CD4-positive, alpha-beta T cell treated with Interleukin-15 for 4 hours (primary cell): ENCODE measurements at places on chromosomes 7 and 10.

GRCh38 chr7:57789130-57789529 is 339.2 kb downstream of the ZNF716 start:
- DNase-seq = no peak

DNA sequence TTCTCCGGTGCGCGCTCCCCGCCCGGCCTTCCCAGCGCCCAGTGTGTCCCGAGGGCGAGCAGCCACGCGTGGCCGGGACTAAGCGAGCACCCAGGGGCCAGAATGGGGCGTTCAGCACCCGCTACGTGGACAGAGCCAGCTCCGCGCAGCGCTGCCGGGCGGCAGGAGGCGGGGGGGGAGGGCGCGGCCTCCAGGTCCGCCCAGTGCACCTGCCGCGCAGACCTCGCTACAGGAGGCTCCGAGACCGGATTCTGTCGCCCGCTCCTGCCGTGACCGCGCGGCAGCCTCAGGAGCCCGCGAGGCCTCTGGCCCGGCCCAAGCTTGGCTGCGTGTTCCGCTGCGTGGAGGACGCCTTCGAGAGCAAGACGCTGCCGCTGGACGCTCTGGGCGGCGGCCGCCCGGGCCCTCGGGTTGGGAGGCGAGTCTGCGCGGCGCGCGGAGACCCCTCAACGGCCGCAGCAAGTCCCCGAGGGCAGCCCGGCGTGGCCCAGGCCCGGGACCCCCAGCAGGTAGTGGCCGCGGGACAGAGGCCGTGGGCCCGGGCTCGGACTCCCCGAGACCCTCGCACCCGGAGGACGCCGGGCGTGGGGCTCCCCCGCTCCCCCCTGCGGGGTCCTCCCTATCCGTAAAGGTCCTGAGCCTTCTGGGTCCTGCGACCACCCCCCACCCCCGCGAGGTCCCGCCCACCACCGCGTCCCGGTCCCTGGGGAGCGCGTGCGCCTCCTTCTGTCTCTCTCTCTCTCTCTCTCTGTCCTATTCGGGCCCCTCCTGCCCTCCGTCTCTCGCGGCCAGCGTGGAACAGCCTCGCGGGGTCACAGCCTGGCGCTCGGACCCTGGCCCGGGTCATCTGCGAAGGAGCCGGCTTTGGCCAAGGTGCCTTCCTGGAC is 904 bp upstream of the DPYSL4 start:
- DNase-seq = peak; percentile 28

DNA sequence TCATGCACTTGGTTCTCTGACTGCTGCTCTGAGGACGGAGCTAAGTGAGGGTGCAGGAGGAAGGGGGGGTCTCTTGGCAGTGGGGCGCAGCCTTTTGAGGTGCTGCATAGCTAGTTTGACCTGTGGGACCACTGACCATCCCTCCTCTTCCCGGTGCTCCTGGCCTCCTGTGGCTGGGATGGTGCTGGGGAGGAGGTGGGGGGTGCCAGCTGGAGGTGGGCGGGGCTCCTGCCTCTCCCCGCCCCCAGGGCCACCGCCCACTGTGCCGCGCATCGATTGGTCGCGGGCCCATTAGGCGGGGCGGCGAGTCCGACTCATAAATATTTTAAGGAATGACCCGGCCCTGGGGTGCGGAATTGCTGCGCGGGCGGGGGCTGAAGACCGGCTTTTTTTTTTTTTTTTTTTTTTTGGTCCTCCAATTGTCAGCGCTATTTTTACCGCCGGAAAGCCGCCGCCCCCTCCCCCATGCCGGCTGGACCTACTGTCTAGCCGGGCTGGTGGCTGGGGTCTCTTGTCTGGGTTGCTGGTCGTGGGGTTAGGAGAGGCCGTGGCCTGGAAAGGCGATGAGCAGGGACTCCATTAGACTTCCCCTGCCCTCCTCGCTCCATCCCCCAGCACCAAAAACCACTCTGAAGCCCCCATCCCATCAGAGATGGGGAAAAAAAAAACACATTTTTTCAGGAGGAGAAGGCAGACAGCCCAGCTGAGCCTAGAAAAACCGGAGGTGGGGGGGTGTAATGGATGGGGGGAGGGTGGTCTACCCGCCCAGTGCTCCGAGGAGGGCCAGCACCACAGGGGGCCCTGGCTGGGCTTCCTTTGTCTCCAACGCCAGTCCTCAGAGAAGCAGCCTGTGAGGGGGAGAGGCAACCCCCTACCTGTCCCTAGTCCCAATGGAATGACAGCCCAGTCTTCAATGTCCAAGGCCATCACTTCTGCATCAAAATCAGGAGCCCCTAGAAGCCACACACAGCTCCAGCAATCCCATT is 6.4 kb downstream of the SH2B2 start:
- DNase-seq = no peak

DNA sequence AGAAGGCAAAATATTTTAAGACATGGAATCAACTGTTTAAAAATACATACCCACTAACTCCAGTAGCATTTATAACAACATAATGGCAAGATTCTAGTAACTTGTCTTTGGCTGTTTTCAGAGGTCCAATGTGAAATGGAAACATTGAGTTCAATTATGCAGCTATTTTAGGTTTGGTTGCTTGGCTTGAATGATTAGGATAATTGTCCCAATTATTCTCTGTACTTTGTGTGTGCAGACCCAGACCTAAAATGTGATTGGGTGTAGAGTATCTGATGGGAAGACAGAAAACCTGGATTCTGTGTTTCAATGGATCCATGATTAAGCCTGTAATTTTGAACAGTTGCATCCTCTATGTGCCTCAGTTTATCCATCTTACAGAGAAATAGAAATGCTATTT is 392.7 kb upstream of the NFE2L3 start:
- DNase-seq = no peak

DNA sequence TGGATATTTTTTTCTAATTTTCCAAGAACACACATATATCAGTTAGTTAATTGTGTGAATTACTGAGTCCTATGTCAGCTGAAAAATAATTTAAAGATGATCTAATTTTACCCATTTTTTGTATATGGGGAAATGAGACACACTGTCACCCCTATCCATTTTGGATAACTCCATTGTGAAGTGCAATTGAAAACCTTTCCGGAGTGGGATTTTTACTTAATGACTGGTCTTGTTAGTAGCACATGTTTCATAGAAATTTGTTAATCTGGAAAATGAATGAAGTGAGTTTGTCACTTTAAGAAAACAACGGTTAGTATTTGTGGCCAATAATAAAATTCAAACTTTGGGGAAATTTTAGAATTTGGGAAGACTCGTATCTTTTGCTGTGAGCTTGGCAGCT is 2.0 kb downstream of the GARS1 start:
- DNase-seq = no peak

- DNase-seq = no peak
Measured at GRCh38 chr10:49106451-49106850, 8.9 kb downstream of the VSTM4 start.

DNA sequence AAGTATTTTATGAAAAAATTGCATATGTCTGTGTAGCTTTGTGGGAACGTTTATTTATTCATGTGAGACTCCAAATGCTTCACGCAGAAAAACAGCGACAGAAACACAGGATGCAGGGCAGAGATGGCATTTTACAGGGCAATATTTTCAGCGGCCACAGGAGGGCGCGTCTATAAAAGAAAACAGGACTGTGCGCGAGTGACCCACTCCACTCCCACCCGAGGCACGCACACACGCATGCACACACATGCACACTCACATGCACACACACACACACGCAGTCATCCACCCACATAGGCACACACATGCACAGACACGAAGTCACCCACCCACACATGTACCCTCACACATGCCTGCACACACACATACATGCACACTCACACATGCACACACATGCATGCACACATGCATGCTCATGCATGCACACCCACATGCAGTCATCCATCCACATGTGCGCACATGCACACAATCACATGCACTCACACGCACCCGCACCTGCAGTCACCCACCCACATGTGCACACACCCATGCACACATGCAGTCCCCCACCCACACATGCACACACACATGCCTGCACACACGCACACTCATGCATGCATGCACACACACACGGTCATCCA is 96.3 kb downstream of the DNAJB6 start:
- DNase-seq = peak; percentile 48

DNA sequence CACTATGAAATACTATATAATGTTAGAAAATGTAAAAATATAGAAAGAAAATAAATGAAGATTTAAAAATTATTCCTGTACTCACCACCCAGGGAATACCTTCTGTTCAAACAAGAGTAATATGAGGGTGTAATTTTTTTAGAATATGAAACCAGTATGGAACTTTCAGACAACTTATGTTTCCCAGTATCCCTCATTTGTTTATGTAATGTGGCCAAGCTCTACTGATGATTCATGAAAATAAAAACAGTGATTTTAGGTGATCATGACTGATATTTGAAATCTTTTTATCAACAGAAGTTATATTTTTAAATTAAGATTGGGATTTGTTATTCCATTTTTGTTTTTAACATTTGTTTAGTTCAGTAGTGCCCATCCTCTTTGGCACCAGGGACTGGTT is 18.8 kb downstream of the SLK start:
- no peak for DNase-seq

GRCh38 chr7:133674079-133674763 is 421.3 kb downstream of the EXOC4 start:
- DNase-seq = no peak

DNA sequence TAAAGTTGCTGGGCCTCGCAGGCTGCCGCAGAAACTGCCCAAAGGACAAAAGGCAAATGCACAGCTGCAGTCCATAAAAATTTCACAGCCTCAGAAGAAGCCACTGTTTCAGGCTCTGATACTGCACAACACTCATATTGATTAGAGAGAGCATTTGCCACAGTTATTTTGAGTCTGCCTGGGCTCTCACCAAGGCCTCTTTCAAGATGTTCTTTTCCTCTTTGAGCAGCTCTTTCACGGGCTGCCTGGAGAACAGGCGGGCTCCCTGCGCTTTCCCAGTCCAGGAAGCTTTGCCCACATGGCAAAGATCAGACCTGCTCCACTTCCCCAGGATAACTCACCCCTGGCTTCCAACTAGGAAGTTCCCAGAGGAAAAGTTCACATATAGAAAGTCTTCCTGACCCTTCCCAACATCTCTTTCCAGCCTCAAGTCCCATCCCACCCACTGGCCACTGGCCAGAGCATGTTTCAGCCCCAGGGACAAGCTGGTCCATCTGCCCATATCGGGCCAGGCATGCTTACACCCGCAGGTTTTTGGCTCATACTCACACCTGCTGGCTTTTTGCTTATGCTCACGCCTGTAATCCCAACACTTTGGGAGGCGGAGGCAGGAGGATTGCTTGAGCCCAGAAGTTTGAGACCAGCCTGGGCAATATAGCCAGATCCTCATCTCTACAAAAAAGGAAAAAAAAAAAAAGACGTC is 3.3 kb downstream of the SLIT1 start:
- no peak for DNase-seq

- no peak for DNase-seq
Measured at GRCh38 chr7:21450941-21451340, 23.1 kb downstream of the SP4 start.

GRCh38 chr7:25012254-25012653 is 32.3 kb upstream of the OSBPL3 start:
- no peak for DNase-seq

DNA sequence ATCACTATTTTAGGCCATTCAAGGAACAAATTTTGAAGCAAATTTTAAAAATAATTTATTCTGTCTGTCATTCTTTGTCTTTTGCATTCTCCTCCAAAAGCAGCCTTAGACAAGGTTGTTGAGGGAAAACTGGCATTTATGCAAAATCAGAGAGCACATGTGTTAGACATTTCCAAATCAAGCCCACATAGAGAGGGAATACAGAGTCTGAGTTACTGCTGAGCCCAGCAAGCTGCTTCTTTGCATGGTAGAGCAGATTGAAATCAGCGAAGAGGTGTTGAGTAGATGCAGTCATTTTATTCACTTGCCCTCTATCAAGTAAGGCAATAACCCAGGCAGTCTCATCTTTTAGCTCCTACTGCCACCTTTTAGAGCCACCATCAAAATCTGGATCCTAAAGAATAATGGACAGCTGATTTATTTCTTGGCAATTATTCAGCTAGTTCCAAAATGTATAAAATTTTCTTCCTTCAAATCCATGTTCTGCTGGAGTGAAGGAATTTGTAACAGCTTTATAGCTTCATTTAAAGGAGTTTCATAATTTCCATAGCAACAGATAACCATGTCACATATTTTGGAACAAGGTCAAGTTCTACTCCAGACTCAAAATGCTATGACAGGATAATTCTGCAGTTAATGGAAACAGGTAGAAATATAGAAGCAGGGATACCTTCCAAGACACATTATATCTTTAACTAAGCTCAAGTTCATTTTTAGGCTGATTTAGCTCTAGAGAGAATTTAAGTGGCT is 7.3 kb upstream of the PCDH15 start:
- no peak for DNase-seq

DNA sequence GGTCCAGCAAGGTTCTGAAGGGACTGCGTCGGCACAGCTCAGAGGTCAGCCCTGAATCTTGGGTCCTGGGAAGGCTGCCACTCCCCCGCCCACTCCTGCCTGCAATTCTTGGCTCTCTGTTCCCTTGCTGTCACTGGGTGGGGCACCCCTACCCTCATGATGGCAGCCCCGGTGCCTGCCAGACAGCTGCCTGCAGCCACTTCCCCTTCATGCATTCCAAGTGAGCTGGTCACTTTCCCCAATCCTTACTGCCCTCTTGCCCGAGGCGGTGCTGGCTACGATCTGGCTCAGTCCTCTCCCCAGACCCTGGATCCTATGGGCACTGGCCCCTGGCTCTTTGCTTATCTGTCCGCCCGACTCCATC is 14.2 kb downstream of the MYL10 start:
- no peak for DNase-seq

- no peak for DNase-seq
Measured at GRCh38 chr7:19030281-19030680, 87.2 kb downstream of the TWIST1 start.

- DNase-seq = no peak
Measured at GRCh38 chr10:5469353-5470061, 29.9 kb downstream of the CALML5 start.

GRCh38 chr7:39300276-39300675 is 265.9 kb upstream of the YAE1 start:
- no peak for DNase-seq

DNA sequence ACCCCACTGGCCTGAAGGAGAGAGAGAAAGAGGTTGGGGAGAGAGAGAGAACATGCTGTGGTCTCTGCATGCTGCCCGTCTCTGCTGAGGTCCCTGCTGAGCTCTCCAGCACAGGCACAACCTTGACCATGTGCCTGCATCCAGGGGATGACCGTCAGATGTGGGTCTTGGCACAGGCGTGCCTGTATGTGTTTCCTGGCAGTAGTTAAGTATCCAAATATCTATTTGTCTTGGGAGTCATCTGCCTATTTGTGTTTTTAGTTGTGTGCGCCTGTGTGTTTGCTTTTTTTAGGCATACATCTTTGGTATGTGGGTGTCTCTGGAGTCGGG is 1.9 kb upstream of the UNC5B start:
- DNase-seq = no peak

DNA sequence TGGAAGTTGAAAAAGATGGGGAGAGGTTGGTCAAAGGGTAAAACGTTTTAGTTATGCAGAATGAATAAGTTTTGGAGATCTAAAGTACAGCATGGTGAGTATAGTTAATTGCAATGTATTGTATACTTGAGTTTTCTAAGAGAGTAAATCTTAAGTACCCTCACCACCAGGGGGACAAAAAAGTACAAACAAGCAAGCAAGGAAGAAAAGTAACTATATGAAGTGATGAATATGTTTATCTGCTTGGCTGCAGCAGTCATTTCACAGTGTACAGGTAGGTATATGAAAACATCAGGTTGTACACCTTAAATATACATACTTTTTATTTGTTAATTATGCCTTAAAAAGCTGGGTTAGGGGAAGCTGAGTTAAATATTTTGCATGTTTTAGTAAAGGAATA is 157.3 kb downstream of the PCLO start:
- no peak for DNase-seq

GRCh38 chr7:2478399-2478785 is 2.2 kb upstream of the GRIFIN start:
- DNase-seq = no peak

- no peak for DNase-seq
Measured at GRCh38 chr7:30595436-30596013, 847 bp downstream of the GARS1 start.
